ENCODE measurements at places on chromosomes 2 and 18.

DNA sequence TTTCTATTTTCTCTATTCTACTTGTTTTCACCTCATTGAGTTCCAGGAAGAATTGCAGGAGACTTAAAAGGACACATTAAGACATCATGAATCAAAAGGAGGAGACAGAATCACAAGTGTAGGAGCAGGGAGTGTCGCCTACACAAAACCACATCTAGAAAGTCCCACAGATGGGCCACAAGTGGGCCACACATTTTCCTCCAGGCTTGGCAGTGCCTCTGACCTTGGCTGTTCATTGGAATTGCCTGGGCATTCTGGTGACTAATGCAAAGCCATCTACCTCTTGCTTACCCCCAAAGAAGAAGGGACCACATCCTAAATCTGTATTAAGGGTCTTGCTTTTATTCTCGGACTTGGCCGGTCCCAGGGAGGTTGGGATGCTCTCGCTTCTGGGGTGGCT is 103.6 kb downstream of the KLHL29 start:
- DNase-seq, result no peak

DNA sequence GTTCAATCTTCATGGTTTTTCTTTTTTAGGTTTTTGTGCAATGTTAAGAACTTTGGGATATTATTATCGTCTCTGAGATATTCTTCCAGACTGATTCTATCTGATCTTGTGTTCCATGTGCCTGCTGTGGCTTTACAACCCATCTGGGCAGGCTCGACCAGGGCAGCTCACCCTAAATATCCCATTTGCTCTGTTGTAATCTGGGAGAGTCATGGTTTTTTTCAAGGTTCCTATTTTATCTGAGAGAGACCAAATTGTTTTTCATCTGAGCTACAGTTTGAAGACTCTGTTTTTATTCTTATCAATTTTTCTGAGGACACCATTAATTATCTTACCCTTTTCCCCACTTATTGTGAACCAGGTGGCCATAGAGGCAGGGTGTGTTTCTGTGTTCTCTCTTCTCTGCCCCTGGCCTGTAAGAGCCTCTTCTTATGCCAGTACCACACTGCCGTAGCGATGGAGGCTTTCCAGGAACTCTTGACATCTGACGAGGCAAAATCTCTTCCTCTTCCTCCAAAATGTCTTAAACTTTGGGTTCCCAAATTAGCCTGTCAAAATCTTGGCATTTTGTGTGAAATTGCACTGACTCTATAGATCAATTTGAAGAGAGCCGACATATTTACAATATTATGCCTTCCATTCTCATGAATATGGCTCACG is 3.1 kb downstream of the SP140L start:
- no peak for DNase-seq

GRCh38 chr2:171241771-171242170 is 81.1 kb upstream of the TLK1 start:
- no peak for DNase-seq

DNA sequence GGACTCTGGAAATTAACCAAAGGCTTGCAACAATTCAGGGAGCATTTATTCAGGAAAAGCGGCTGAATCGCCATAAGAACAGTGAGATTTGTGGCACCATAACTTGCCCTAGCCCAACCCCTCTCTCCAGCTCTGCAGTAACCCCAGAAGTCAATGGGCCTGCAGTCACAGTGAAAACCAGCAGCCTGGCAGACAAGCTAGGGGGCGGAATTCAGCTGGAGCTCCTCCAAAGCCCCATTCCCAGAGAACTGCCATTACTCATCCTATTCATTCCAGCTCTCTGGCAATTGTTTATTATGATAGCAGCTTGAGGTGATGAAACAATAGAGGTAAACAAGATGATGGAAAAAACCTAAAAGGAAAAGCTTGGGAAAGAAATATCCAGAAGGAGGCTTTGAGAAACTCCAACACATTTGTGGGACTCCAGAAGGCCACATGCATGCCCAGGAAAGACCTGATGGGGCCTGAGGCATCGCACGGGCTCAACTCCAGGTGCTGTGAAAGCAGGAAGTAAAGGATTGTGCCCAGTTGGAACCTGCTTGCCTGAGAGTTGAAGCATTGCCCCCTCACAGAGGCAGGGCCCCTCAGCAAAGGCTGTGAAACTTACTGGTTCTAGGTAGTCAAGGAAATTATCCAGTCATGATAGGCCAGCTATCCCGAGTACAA is 126.7 kb downstream of the TWIST2 start:
- DNase-seq, result no peak

- no peak for DNase-seq
Measured at GRCh38 chr2:7625392-7626138, 708.4 kb downstream of the RNF144A start.
